ENCODE measurements at places on chromosomes 11 and 22. TPM values are rescaled to one million over a fixed set of nuclear protein-coding genes. Genes with fewer than 3 reads are reported as not detected.

The C11orf86 gene
- 0.18 TPM for polyA plus RNA-seq

- DNase-seq, result no peak
These were observed 23.5 kb upstream of the ARHGAP42 start for GRCh38 chr11:100663583-100663982.

DNA sequence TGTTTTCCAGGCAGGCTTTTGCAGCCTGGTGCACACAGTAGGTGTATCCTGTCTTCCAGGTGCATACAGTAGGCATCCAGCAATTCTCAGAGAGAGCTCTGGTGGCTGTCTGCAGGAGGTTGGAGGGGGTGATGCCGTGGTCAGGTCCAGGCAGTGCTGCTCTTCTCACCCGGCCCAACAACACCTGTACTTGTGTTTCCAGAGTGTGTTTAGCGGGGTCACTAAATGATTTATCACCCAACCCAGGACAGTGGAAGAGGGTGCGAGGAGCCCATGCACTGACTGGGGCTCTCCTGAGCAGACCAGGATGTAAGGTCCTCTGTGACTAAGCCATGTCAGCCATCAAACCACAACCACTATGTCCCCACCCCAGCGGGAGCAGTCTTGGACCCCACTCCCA is 18.6 kb upstream of the FGF3 start:
- no peak for DNase-seq

DNA sequence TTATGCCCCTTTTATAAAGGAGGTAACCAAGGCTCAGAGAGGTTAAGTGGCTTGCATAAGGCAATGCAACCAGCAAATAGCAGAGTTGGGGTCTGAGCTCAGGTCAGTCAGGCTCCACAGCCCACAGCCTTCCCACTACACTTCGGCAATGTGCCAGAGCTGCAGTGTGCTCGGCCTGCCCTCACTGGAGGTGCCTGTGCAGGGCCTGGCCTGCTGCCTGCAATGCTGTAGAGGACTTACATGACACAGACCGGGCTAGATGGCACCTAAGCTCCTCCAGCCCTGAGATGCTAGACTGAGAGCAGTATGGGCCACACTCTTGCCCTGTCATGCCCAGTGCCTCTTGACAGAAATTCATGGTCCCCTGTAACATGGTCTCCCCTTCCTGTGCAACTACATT is 49.8 kb downstream of the SERPINH1 start:
- no peak for DNase-seq

DNA sequence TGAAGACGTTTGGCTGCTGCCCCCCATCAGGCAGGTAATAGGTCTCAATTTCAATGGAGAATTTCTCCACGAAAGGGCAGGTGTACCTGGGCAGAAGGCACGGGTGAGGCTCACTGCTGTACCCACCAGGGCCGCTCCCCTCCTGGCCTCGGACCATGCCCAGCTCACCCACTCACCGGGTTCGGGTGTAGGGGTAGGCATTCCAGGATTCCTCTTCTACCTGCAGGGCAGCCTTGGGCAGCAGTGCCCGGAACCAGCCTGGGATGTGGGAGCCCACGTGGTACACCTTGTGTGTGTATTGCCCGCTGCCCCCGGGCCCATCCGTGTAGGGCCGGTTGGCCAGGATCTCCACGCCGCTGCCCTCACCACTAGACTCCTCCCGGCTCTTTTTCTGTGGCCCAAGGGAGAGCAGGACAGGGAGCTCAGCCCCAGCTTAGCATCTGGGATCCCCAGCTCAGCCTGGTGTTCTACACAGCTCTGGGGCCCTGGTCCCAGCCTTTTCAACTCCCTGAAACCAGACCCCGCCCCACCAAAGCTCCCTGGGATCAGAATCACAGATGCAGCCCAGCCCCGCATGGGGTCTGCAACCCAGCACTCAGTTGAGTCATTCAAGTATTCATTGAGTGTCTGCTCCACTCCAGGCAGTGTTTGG is 2.7 kb downstream of the PITPNM1 start:
- no peak for DNase-seq

GRCh38 chr22:46857142-46857884 is 94.9 kb downstream of the TBC1D22A start:
- no peak for DNase-seq

- DNase-seq, result no peak
These were observed 46.9 kb upstream of the CRTAM start for GRCh38 chr11:122791411-122791810.

- peak; percentile 71 for DNase-seq
These were observed 9.7 kb upstream of the LRP5 start for GRCh38 chr11:68302670-68303069.

GRCh38 chr22:27518531-27519340 is 282.8 kb downstream of the MN1 start:
- no peak for DNase-seq

- DNase-seq, result no peak
These were observed 14.6 kb upstream of the FCHSD2 start for GRCh38 chr11:73156686-73157085.

The RIBC2 gene
- polyA plus RNA-seq, result not detected

The TRIM49 gene
- polyA plus RNA-seq, result not detected

The MS4A14 gene
- polyA plus RNA-seq, result not detected

DNA sequence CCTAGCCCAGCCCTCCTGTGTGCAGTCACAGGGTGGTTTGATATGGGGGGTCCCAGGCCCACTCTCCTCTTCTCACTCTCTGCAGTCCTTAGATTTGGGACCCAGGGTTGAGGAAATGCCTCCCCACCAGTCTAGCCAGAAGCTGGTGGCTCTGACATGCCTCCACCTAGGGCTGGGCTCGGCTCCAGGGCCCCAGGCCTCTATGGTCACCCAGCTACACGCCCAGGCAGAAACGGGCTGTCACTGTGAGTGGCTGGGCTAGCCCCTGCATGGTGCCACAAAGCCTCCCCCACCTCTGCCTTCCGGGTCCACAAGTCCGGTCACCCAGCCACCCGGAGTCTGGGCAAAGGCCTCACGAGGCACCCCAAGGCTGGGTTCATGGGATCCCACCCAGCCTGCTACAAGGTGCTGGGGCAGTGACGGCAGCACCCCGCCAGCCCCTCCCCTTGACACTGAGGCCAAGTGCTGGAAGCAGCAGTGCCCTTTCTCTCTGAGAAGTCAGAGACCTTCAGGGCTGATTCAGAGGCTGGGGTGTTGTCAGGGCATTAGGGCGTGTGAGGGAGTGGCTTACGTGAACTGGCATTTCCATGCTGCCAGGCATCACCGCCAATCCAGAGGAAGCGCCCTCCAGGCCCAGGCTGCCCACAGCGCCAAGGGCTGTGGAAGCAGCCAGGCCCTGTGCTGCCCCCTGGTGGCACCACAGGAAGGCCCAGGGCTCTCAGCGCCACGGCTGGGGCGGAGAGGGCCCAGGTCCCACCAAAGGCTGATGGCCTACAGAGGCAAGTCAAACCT is 638 bp upstream of the PITPNM1 start:
- DNase-seq, result peak; percentile 80

The TSKU gene
- polyA plus RNA-seq, result 27.9 TPM

DNA sequence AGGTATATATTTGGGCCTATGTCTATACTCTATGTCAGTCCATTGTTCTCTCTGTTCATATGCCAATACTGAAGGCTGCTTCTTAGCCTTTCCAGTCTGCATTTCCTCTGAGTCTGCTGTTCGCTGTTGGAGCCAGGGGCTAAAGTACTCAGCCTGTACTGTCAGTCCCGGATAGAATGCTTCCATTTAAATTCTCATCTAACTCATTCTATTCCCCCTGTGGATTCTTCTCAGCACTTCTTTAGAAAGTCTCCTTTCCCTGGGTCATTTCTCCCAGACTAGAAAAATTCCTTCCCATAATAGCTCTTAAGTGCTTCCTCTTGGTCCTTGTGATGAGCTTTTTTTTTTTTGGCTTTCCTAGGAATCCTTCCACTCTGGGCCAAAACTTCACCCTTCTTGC is 293.1 kb downstream of the KIRREL3 start:
- no peak for DNase-seq

DNA sequence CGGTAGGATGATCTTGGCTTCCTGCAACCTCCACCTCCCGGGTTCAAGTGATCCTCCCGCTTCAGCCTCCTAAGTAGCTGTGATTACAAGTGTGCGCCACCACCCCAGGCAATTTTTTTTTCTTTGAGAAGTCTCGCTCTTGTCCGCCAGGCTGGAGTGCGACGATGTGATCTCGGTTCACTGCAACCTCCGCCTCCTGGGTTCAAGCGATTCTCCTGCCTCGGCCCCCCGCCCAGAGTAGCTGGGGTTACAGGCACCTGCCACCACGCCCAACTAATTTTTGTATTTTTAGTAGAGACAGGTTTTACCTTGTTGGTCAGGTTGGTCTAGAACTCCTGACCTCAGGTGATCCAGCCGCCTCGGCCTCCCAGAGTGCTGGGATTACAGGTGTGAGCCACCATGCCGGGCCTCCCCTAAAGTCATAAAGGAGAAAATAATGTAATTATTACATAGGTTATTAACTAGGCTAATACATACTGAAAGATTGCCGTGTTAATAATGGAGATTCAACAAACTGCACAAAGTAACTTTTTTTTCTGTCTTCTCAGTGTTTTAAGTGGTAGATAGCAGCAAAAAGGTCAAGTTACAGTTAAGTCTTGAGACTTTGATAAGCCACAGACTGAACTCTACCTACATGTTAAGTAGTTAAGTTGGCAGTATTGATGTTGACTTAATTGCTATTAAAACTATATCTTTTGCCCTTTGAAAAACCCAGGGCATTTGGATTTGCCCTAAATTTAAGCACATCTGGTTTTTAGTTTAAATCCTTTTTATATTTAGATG is 3.9 kb downstream of the CAPRIN1 start:
- DNase-seq, result no peak

The TLCD5 gene
- polyA plus RNA-seq, result 7.2 TPM

- no peak for DNase-seq
These were observed 702.4 kb upstream of the LRRC4C start for GRCh38 chr11:42161886-42162285.

DNA sequence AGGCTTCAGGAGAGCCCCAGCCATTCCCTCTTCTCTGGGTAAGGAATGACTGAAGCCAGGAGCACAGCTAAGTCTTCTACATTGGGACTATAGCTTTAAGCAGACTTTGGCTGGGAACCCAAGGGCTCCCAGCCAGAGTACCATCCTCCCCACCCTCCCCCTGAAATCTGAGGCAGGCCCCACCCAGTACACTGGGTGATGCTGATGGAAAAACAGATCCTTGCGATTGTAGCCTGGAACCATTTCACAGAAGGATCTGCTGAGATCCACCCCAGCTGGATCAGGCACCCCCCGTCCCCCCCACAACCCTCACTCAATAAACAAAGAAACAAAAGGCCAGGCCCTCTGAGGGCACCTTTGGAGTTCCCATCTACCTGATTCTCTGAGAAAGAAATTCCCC is 39.8 kb downstream of the IL18BP start:
- no peak for DNase-seq

DNA sequence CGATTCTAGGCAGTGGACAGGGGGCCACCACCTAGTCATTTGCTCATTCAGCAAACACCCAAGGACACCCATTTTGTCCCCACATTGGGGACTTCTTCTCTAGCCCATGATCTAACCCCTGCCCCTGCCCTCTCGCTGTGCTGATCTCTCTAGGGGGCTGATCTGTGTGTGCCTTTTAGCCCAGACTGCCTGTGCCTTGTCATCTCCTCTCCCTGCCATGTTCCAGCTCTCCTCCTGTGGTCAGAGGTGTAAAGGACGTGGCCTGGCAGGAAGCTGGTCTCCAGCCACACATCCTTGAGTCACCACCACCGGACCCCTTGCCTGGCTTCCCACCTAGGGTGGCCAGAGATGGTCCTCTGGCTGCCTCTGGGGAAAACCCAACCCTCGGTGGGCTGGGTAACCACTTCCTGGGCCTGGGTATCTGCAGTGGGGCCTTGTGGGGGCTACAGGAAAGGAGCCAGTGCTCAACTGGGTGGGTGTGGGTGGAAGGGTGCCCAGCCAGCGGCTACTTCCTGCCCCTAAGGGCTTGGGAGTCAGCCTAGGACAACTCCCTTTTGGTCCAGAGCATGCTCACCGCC is 1.3 kb downstream of the CTSW start:
- DNase-seq, result no peak

GRCh38 chr11:129280027-129280811 is 88.1 kb upstream of the ARHGAP32 start:
- peak; percentile 58 for DNase-seq

All from HepG2 (cell line).